ENCODE measurements at places on chromosomes 13 and 19.
A peak's percentile ranks its signal among the peaks of the same experiment; 100 is the strongest.

DNA sequence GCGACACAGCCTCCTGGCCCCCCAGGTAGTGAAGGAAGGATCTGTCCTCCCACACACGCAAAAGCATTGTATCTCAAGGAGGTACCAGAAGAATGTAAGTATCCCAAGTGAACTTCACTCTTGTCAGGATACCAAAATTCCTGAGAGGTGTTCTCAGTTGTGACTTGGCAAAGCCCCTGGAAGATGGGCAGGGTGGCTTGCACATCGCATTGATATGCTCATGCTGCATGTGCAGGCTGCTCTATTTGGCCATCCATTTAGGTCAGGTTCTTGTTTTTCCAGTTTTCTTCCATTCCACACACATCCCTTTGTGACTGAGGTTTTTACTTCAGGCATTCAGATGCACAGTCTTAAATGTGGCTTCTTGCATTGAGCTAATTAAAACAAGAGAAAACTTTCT is 382.8 kb downstream of the FOXO1 start:
- no peak for DNase-seq

DNA sequence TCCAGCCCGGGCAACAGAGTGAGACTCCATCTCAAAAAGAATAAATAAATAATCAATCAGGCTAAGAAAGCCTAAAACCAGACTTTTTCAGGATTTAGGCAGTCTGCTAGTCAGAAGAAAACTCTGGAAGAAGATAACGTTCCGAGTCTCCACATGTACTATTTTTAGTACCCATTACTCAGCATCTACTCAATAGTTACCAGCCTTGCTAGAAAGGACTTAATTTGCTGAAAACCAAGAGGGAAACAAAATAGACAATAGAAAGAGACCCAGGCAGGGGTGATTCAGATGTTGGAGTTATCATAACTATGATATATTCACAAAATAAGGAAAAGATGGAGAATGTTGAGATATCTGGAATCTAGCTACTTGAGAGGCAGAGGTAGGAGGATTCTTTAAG is 3.6 kb upstream of the LIN7B start:
- DNase-seq = no peak

- DNase-seq = peak; percentile 72
These were observed 32.7 kb upstream of the ZNF254 start for GRCh38 chr19:24054044-24054935.

GRCh38 chr13:20492641-20493040 is 33.0 kb downstream of the CRYL1 start:
- DNase-seq = no peak

DNA sequence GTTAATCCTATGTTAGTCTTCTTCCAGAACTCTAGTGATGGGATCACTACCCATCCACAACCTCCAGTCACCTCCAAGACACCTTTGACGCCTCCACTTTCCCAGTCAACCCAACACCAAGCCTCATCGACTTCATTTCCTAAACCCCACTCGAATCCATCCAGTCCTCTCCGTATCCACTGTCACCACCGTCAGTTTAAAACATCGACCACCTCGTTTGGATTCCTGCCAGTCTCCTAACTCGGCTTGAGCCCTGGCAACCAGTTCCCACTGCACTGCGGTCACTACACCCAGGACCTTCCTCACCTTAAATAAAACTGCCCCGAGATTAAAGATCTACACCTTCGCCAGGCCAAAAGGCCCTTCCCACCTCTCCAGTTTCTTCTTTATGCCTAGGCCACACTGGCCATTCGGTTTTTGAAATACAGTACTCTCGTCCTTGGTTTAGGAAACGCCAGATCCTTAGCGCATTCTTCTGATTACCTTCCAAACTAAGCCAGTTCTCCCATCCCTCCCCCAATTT is 1.2 kb downstream of the MTIF3 start:
- no peak for DNase-seq

GRCh38 chr13:112637017-112637801 is 49.3 kb upstream of the TUBGCP3 start:
- DNase-seq = no peak

GRCh38 chr13:98325724-98326123 is 148.7 kb upstream of the RNF113B start:
- no peak for DNase-seq

- no peak for DNase-seq
These were observed 5.1 kb downstream of the CHMP2A start for GRCh38 chr19:58549664-58550361.

- DNase-seq = peak; percentile 63
These were observed 31.7 kb downstream of the DNAJC15 start for GRCh38 chr13:43054803-43055802.

GRCh38 chr13:71378961-71379905 is 487.8 kb downstream of the DACH1 start:
- no peak for DNase-seq

GRCh38 chr13:114022309-114022669 is 48.4 kb upstream of the C13orf46 start:
- no peak for DNase-seq

GRCh38 chr19:17337675-17338432 is 501 bp downstream of the GTPBP3 start:
- no peak for DNase-seq

- no peak for DNase-seq
These were observed 963.3 kb upstream of the SPRY2 start for GRCh38 chr13:81304121-81304659.

DNA sequence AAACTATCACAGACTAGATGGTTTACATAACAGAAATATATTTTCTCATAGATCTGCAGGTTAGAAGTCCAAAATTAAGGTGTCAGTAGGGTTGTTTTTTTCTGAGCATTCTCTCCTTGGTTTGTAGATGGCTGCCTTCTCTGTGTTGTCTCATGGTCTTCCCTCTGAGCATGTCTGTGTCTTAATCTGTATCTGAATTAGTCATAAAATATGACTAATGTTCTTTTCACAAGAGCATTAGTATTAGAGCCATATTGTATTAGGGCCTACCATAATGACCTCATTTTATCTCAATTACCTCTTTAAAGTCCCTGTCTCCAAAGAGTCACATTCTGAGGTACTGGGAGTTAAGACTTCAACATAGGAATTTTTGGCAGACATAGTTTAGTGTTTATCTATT is 77.2 kb upstream of the OBI1 start:
- no peak for DNase-seq

- no peak for DNase-seq
These were observed 1391.4 kb downstream of the EFNB2 start for GRCh38 chr13:105144020-105144419.

DNA sequence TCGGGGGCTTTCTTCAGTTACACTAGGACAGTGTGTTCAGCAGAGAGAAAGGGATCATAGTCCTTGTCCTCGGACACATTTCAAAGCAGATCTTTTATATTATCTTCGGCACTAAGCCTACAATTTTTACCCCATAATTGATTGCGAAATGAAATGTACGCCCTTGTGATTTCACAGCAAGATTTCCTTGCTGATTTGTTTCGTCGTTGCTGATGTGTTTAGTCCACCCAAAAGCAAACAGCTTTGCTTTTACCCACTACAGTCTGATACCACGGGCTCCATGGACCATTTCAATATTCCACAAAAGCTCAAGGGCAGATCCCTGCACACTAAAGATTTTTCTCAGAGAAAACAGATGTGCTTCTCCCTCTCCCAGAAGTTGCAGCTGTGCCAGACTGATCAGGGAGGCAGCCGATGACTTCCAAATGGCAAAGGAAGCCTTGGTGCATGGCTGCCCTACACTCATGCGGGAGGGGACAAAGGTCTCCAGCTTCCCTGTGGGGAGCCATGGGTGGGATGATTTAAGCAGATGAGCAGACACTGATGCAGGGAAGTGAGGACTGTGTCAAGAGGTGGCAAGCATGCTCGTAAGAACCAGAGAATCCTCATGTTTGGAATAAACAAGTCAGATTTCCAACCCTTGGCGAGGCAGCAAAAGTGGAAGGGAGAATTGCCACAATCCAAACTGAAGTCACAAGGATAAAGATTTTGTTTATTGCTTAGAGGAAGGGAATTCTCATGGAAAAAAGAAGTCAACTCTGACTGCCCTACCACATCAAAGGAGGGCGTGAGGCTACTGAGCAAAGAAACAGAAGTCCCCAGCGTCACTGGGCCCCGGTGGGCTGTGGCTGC is 81.1 kb downstream of the STK24 start:
- DNase-seq = no peak
